ENCODE measurements at places on chromosomes 6 and 20.

- peak; percentile 59 for DNase-seq
These were observed 302.2 kb upstream of the EPHA7 start for GRCh38 chr6:93721386-93722048.

DNA sequence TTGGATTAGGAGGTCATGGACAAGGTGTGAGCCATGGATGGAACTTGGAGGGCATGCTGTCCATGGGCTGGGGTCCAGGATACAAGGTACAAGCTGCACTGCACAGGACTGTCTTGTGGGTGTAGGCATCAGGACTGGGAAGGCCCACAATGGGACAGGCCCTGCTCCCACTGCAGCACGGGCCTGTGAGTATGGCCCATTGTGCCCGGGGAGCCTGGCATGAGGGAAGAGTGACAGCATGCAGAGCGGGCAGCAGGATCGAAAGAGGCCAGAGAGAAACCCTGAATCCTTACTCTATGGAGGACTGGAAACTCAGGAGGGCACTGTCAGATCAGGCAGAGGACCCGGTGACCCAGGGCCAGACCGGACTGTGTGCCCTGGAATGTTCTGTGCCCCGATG is 211.3 kb downstream of the PREX1 start:
- DNase-seq = peak; percentile 31

GRCh38 chr20:9243986-9244385 is 175.1 kb downstream of the PLCB4 start:
- DNase-seq = no peak

DNA sequence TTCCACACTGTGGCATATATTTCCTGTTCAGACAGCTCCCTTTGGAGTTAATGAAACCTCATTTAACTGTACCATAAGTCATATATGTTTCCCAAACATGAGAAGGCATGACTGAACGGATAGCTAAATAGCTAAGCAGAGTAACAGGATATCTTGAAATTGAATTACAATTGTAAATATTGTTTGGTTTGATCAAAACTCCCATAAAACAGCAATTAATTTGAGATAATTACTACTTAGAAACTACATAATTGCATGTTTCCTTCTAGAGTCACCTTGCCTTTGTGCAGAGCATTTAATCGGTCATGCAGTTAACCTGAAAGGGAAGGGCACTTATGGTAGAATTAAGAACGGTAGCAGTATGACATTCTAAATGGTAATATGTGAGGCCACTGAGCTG is 179.0 kb upstream of the MAP3K7 start:
- peak; percentile 27 for DNase-seq

GRCh38 chr6:25180630-25181349 is 98.4 kb upstream of the CARMIL1 start:
- DNase-seq = no peak
